ENCODE measurements at places on chromosomes 3 and 15.

DNA sequence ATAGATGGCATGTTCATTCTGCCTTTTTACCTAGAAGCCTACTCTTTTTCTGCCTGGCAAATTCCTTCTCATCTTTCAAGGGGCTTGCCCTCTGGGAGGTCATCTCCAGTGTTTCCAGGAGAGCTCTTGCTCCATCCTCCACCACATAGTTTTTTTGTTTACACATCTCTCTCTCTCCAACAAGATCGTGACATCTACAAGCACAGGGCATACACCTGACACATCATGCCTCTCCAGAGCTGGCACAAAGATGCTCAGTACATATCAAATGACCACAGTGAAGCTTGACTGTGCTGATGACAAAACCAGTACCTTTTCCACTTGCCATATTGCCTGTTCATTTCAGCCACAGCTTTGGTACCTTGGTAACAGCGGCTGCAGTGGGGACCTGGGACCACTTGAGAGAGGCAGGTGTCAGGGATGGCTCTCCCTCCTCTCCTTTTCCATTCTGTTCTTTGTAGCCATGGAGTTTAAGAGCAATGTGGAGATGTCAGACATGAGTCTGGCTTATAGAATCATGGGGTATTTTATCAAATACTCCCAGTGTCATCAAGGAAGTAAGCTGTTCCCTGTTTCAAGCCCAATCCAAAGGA, 15.4 kb downstream of the ALPK3 start:
- no peak for DNase-seq

- DNase-seq = no peak
These were observed 58.3 kb downstream of the HMG20A start for GRCh38 chr15:77479015-77479414.

GRCh38 chr15:57502116-57502515, 89.6 kb upstream of the MYZAP start:
- no peak for DNase-seq

DNA sequence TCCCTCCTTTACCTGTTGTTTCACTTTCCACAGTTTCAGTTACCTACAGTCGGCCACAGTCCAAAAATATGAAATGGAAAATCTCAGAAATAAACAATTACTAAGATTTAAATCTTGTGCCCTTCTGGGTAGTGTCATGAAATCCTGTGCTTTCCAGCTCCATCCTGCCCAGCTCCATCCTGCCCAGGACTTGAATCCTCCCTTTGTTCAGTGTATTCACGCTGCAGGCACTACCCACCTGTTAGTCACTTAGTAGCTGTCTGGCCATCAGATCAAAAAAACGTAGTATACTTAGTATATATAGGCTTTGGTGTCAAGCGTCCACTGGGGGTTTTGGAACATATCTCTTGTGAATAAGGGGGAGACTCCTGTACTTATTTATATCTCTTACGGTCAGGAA, 329.0 kb upstream of the SEMA6D start:
- DNase-seq = peak; percentile 2

- no peak for DNase-seq
These were observed 64.2 kb downstream of the LIPC start for GRCh38 chr15:58495891-58496408.

DNA sequence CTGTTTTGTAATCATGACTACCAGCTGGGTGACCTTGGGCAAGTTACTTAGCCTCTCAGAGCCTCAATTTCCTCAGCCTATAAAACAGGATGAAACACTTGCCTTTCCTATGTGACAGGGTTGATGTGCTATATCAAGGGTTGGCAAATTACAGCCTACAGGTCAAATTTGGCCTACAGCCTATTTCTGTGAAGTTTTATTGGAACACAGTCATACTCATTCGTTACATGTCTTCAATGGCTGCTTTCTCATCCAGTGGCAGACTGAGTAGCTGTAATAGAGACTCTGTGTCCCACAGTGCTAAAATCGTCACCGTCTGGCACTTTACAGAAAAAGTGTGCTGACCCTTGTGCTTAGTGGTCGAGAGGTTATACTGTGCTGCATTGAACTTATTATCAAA, 16.6 kb downstream of the ABHD6 start:
- DNase-seq = no peak

DNA sequence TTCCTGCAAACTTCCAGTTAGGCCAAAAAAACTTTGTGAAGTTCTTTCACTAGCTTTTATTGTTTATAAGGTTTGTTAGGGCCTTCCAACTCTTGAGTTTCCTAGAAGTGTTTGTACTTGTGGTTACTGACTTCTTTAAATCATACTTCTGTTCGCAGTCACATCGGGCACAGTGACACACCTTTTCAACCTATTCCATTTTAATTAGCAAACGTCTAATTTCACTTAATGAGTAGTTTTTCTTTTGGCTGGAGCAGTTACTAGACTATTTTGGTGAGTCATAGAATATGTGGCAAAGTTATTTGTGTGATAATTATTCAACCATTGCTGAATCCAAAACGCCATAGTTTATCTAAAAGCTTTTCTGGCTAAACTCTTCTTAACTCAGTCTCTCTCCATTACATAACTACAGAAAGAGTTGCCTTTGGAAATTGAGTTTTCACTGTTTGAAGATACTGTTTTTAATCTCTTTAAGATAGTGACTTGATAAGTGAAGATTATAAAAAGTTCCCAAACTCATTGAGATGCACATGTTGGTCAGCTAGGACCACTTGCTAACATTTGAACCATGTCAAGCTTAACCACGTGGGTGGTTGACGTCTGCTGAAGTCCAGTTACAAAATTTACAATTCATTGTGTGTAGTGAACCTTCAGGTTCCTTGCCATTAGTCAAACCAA, 21.5 kb downstream of the CNOT10 start:
- no peak for DNase-seq

DNA sequence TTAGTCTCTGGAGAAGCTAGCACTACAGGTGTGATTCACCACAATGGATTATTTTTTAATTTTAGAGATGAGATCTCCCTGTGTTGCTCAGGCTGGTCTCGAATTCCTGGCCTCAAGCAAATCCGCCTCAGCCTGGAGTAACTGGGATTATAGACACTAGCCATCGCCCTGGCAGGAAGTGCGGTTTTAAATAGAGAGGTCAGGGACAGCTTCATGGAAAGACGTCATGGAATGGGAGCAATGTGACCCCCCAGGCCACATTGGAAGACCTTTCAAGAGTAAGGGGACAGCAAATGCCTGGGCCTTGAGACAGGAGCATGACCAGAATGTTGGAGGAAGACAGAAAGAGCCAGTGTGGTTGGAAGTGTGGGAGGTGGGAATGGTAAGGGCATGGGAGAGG, 2.2 kb upstream of the ISG20 start:
- no peak for DNase-seq

- no peak for DNase-seq
These were observed 176.0 kb downstream of the SSR3 start for GRCh38 chr3:156378871-156379270.

DNA sequence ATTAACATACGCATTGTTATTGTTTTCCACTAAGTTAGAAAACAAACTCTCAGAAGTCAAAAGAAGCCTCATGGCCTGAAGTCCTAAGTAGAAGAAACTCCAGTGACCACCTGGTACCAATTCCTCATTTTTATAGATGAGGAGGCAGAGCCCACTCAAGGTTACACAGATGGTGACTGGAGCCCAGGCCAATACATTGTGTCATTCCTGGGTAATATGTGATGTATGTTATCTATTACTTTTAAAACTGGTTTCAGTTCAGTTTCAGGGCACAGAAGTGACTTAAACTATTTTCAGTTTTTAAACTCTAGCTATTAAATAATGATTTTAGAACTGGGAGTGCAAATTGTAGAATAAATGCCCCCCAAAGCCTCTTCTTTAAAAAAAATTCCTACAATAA, 66.7 kb upstream of the STXBP5L start:
- DNase-seq = no peak

DNA sequence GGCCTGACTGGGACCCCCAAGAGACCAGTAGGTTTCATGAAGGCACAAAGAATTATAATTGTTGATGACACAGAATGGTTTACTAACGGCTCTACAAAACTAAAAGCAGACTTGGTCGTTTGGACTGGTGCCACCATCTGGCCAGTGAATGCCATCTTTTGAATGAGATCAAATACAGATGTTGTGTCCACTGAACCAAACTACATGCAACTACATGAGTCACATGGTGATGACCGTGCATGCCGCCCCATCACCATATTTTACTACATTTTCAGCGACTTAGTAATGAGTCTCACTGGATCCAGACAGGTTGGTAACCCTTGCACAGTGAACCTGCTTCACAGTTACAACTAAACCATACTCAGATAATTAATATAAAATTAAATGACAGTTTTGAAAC, 803.3 kb downstream of the DIPK2A start:
- DNase-seq = no peak

DNA sequence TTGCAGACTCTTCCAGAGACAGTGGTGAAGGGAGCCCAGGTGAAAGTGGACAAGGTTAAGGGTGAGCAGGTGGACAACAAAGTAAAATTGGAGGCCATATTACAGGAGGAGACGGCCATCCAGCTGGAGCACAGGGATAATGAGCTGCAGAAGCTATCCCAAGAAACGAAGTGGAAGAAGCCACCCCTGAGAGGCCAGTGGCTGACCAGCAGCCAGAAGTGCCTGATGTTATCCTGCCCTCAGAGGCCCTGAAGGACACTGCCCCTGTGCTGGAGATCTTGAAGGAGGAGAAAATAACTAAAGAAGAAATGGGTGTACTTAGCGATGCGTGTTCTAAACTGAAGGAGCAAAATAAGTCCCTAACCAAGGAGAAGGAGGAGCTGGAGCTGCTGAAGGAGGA, 107.6 kb downstream of the SMAD6 start:
- no peak for DNase-seq

DNA sequence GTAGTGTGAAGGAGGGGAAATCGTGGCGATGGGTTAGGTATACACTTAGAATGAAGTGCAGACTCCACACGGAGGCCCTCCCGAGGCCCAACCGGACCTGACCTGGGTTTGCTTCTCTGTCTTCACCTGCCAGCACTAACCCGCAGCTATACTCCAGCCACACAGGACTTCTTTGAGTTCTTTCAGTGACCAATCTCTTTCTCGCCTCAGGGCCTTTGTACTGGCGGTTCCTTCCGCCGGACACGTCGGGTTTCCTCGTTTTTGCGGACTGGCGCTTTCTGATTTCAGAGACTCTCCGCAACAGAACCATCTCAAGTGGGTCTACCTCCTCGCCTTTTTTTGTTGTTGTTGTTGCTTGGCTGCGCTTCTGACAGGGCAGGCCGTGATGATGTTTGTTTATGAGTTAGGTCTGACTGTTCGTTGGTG, at the start of gene NEIL1:
Gene NEIL1 (plus strand): TSS at position 244 of the 426 bp plus-strand sequence. CDS start 1,867 bp downstream, outside the sequence.
- DNase-seq = peak; percentile 18

GRCh38 chr3:35857004-35857403, 217.7 kb downstream of the ARPP21 start:
- no peak for DNase-seq

DNA sequence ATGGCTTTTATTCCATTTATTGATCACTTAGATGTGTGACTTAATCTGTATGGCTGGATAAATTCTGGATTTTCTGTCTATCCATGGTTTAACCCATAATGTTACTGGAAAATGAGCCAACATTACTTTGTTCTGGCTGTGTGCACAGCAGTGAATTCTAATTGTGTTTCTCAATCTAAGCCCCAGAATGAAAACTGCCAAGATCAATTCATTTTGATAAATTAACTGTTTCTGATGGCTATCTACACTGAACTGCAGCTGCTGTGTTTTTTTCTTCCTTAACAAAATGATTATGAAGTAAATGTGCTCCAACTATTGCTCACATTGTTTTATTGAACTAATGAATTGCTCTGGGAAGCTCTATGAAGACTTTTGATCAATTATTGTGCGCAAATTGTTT, 35.7 kb upstream of the CPB1 start:
- DNase-seq = no peak

DNA sequence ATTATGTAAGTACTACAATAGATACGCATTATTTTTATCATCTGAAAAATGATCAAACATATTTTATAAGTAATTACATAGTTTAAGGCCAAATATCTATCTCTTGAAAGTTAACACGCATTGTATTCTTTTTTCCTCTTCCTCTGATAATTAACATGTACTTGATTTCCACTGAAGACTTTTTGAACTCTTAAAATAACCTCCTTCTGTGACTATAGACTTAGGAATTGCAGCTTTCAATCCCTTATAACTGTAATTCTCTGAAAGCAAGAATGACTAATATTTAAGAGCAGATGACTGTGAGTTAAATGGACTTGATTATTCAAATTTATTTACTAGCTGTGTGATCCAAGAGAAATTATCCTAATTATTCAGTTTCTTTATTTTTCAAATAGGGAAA, 730.6 kb upstream of the NECTIN3 start:
- no peak for DNase-seq

GRCh38 chr15:70588613-70589012, 174.7 kb downstream of the UACA start:
- no peak for DNase-seq

GRCh38 chr3:16546186-16547010, 32.9 kb upstream of the RFTN1 start:
- no peak for DNase-seq

DNA sequence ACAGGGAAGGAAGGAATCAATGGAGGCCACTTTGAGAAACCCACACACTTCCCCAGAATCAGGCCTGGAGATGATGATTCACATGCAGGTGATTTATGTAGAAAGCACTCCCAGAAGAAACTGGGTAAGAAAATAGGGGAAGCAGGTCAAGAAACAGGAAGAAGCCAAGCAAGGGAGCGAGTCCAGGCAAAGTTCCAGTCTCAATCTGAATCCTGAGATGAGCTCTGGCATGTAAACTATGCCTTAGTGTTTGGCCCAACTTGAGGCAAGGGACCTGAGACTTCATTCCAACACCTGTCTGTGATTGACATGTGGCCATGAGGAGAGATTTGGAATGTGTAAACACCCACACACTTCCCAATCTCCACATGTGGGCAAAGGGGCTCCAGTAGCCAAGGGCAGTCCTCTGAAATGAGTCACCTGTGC, 61.6 kb upstream of the CTNNB1 start:
- peak; percentile 94 for DNase-seq

DNA sequence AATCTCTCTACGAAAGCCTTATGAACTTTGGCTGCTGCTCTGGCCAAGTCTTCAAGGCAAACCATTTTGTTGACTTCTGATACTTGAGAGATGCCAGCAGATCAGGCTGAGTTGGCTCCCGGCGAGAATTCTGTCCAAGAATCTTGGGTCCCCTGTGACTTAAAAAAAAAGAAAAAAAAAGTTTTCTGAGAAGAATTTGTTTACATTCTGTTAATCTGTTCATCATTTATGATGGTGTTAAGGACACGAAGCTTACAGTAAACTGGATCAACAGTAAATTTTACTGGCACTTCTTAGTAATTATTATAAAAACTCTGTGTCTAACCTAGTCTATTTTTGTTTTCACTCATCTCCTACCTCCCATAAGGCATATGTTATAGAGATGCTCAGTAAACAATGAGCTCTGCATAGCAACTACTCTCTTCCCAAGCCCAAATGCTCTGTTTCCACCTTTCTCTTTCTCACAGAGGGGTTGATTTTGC, 320.9 kb upstream of the RASGRP1 start:
- no peak for DNase-seq
